ENCODE measurements at places on chromosomes 5 and 9.
A peak's percentile ranks its signal among the peaks of the same experiment; 100 is the strongest.

DNA sequence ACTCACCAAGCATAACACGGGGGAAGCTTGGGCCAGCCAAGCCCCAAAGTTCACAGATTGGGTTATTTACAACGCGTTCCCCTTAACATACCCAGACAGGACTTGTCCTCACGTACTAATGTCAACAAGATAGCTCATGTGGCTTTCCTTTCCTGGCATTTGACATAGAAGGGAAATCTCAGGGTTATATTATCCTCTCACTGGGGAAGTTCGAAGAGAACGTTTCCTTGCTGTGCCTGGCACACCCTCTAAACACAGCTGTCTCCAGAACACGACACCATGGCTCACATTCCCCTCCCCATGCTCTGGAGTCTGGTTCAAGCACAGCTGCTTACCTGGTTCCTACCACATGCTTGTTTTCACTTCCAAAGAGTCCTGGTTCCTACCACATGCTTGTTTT is 46.8 kb upstream of the OTULINL start:
- DNase-seq: no peak

- no peak for DNase-seq
Observed at GRCh38 chr9:84229191-84229590, 111.4 kb downstream of the SLC28A3 start.

DNA sequence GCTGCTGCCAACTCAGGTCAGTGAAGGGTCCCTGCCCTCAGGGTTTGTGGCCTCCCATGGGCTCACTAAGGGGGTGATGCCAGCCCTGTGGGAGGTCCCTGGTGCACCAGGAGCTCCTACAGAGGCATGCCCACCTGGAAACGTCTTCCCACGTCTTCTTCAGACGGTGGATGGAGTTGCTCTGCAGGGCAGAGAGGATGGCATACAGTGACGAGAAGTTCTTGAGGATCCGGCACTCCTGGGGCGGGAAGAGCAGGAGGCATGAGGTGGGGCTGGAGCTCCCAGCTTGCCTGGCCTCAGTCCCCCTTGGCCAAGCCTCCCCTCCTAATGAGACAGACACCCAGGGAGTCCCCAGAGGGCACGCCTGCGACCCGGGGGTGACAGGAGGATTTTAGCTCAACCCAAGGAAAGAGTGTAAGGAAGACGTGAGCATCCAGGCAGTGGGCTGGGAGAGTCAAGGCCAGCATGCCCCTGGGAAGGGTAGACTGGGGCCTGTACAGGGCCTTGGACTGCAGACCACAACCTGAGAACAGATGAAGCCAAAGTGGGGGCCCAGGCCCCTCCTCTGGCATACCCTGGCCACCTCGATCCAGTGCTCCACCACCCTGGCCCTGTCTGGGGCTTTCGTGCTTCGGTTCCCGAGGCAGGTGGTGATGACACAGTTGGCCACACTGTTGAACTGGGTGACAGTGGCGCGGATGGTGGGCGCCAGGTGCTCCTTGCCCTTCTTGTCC is 14.4 kb downstream of the RALGDS start:
- DNase-seq: no peak

GRCh38 chr5:138663009-138663408 is 87.8 kb upstream of the HSPA9 start:
- DNase-seq: peak; percentile 38

DNA sequence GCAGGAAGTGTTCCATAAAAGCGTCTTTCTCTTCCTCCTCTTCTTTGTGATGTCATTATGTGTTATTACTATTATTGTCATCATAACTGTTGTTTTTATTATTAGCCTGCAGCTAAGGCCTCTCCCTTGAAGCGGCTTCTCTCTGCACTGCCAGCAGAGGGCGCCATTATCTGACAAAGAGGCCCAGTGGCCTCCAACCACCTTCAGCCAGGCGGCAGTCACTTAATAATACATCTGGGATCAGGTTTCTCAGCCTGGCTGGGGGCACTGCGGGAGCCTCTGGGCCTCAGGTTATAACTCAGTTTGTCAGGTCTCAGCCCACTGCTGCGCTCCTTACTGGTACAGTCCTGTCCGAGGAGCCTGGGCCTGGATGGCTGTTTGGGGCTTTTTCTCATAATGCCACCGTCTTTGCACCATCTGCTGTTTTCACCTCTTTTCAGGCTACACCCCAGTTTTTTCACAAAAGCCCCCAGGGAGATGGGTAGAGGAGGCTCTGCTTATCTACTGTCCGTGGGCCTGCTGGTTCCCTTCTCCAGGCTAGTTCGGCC is 281.9 kb downstream of the NSG2 start:
- peak; percentile 40 for DNase-seq

DNA sequence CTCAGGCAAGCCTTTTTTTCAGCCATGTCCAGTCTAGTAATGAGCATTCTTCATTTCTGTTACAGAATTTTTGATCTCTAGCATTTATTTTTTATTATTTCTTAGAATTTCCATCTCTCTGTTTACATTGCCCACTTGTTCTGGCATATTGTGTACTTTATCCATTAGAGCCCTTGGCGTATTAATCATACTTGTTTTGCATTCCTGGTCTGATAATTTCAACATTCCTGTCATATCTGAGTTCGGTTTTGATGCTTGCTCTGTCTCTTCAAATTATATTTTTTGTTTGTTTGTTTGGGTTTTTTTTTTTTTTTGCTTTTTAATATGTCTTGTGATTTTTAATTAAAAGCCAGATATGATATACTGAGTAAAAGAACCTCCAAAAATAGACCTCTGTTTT is 23.0 kb upstream of the JAK2 start:
- no peak for DNase-seq

DNA sequence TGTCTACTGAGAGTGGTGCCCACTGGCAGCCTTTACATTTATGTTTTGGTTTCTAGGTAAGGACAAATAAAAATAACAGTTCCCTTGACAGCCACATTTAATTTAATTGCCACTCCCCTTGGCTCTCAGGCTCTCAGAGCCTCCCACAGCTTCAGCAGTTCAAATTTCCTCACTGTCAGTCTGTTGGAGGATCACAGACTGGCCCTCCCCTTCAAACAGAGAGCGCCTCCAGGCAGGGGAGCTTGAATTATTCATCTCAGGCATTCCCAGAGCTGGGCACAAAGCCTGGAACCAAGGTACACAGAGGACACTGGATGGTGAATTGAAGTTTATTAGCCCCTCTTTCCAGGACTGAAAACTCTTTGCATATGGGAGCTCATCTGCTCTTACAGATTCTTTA is 407.7 kb downstream of the SPOCK1 start:
- DNase-seq: no peak

DNA sequence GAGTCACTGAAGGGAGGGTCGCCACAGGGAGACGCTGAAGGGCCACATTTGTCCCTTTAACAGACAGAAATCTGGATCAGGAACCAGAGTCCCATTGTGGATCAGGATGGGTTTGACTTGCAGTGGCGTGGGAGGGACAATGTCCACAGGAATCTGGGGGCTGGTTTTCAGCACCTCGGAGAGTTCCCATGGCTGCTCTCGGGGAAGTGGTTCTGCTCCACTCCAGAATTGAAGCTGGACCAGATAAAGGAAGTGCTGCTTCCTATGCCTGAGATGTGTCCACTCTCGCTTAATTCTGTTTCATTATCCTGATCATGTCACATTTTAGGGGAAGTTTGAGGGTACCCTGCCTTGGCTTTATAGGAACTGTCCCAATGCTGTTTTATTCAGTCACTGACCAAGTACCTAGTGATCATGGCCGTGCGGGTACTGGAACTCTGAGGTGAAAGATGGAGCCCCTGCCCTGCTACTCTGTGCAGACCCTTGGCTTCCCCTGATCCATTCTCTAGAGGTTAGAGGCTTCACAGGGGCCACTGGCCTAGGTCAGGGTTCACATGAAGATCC is 28.7 kb downstream of the ENHO start:
- DNase-seq: peak; percentile 16

DNA sequence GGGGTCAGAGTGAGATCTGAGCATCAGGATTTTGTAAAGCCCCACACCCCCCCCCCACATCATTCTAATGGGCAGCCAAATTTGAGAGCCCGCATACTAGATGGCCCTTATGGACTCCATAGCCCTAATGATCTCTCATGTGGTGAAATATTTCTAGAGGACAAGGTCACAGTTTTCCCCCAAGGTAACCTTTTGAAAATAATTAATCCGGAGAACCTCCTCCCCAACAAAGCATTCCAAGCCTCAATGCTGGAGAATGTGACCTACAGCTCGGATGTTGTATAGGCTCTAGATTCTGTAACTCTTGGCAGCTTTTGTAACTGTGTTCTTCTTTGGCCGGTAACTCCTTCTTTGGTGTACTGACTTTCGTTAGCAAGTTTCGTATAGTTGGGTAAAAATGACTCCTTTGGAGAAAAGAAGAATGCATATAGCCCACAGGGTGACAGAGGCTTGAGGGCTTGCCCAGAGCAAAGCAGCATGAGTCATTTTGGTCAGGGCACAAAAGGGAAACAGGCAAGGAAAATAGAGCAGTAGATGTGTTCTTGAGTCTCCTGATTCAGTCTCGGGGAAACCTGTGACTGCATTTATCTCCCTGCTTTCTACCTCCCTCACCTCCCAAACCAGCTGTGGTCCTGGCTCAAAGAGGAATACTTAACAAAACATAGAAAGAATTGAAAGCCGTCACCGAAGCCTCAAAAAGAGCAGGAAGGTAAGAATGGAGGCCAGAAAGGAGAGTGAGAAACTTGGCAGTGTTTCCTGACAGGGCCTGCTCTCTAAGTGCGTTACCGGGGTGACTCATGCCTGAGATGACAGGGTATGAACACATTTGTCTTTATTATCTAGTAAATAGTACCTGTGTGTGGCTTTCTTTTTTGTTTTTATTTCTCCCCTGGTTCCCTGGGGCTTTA is 6.6 kb upstream of the XPA start:
- peak; percentile 11 for DNase-seq

DNA sequence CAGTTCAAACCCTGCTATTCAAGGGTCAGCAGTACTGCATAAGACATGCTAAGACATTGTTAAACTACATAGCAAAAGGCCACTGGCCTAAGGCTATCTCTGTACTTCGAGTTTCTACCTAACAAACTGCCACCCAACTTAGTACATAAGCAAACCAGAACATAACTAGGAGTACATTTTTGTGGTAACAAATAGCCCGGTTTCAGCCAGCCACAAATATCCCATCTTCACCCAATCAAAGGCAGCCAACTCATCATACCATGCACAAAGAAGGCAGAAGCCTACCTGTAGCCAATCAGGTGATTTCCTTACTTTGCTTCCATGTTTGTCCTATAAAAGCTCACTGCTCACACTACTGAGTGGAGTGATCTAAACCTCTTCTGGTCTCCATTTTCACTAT is 201.4 kb downstream of the SMARCA2 start:
- DNase-seq: no peak
